ENCODE measurements at places on chromosomes 2 and 18. TPM values are rescaled to one million over a fixed set of nuclear protein-coding genes. Genes with fewer than 3 reads are reported as not detected.

- no peaks in the 10 kb centered on the region for H3K27me3 ChIP-seq
- H3K36me3 ChIP-seq = no peaks in the 10 kb centered on the region
- H3K4me1 ChIP-seq = no peaks in the 10 kb centered on the region
Measured at GRCh38 chr2:18411626-18412025, 148.8 kb downstream of the RDH14 start.

DNA sequence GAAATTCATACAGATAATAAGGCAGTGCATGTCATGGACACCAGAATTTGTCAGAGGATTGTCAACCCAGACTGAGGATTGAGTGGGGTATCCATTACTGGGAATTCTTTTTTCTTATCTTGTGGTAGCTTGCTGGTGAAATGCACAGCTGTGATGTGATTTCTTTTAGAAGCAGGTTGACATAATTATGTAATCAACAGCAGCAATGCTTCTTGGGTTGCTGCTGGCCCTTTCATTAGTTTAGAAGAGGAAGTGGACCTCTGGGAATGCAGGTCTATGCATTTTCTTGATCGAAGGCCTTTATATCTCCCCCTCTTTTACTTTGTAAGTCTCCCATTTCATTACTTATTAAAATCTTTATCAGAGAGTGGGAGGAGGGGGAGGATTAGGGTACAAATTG, 319.9 kb downstream of the AGPS start:
- H3K4me1 ChIP-seq = peaks cover 32% of the 10 kb centered on the region
- no peaks in the 10 kb centered on the region for H3K27me3 ChIP-seq
- H3K36me3 ChIP-seq = no peaks in the 10 kb centered on the region
- no peak for DNase-seq
- no peak overlapping the region for H3K4me3 ChIP-seq
- H3K27ac ChIP-seq = no peak overlapping the region

DNA sequence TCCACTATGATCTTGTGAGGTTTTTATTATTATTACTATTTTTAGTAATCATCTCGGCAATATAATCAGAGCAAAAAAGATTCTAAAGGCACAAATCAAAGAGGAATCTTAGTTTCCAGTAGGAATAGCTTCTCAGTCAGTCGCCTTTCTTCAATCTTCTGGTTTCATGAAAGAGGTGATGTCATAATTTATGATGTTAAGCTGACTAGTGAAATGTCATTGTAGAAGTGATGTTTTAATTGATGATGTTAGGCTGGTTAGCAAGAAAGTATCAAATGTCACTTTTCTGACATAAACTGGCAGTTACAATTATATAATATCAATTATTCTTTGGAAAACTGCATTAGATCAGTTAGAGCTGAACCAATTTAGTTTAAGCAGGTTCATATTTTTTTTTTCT, 476.7 kb upstream of the ETAA1 start:
- DNase-seq = no peak
- H3K27me3 ChIP-seq = no peaks in the 10 kb centered on the region

GRCh38 chr18:3171631-3172030, 48.1 kb downstream of the MYOM1 start:
- no peak for DNase-seq
- no peaks in the 10 kb centered on the region for H3K27me3 ChIP-seq
- no peak overlapping the region for H3K4me3 ChIP-seq
- peak overlapping the region; percentile 28 for H3K27ac ChIP-seq

GRCh38 chr2:205998583-205998982, 87.4 kb downstream of the INO80D start:
- H3K27ac ChIP-seq = no peak overlapping the region
- no peak overlapping the region for H3K4me3 ChIP-seq
- no peaks in the 10 kb centered on the region for H3K27me3 ChIP-seq

GRCh38 chr2:237033536-237034060, 52.1 kb upstream of the COPS8 start:
- H3K27ac ChIP-seq = no peak overlapping the region
- peaks cover 16% of the 10 kb centered on the region for H3K4me1 ChIP-seq
- H3K4me3 ChIP-seq = no peak overlapping the region
- no peaks in the 10 kb centered on the region for H3K27me3 ChIP-seq

GRCh38 chr18:24941174-24941951, 410.6 kb downstream of the ZNF521 start:
- no peaks in the 10 kb centered on the region for H3K36me3 ChIP-seq
- peaks cover 1% of the 10 kb centered on the region for H3K27me3 ChIP-seq
- H3K4me1 ChIP-seq = no peaks in the 10 kb centered on the region

DNA sequence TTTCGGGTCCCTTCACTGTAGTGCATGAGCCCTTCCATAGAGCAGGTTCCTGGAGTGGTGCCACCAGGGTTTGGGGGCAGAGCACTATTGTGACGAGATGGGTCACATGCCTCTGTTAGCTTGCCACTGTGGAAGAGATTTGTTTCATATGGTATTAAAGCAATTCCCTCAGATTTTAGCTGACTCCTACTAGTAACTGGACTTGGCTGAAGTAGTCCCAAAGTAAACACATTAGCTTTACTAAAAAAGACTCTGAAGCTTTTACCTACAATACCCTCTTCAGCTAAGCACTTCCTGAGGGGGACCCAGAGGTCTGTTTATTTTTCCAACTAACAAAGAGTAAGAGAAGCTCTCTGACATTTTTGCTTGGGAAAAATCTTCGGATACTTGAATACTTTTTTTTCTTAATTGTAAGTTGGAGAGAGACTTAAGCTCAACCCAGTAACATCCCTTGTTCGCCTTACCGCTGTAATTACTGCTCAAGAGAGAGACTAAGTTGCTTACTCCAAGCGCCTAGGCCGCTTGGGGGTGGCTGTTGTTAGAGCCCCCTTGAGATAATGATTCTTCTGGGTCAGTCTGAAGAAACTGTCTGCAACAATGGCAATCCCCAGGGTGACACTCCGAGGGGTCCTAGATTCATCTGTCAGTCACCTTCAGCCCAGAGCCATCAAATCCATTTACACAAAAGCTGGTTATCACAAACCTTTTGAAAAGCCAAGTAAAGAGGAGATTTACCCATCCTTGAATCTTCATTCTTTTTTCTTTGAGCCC, 177.4 kb downstream of the FIGN start:
- no peak overlapping the region for H3K4me3 ChIP-seq
- H3K27ac ChIP-seq = no peak overlapping the region
- H3K27me3 ChIP-seq = no peaks in the 10 kb centered on the region
- no peak for DNase-seq
- no peaks in the 10 kb centered on the region for H3K36me3 ChIP-seq

- H3K27ac ChIP-seq = no peak overlapping the region
- DNase-seq = no peak
- peaks cover 19% of the 10 kb centered on the region for H3K4me1 ChIP-seq
- H3K4me3 ChIP-seq = no peak overlapping the region
Measured at GRCh38 chr2:219643084-219643473, 15.6 kb downstream of the SLC4A3 start.

- peak overlapping the region; percentile 75 for H3K27ac ChIP-seq
- peaks cover 32% of the 10 kb centered on the region for H3K4me1 ChIP-seq
- H3K4me3 ChIP-seq = no peak overlapping the region
- H3K36me3 ChIP-seq = peaks cover 29% of the 10 kb centered on the region
- H3K27me3 ChIP-seq = no peaks in the 10 kb centered on the region
Measured at GRCh38 chr2:188450732-188451483, 159.2 kb downstream of the GULP1 start.

GRCh38 chr2:122737429-122738077, 982.1 kb downstream of the TSN start:
- no peak overlapping the region for H3K27ac ChIP-seq
- H3K4me3 ChIP-seq = no peak overlapping the region
- H3K27me3 ChIP-seq = no peaks in the 10 kb centered on the region
- no peak for DNase-seq
- H3K36me3 ChIP-seq = no peaks in the 10 kb centered on the region
- H3K4me1 ChIP-seq = peaks cover 29% of the 10 kb centered on the region

DNA sequence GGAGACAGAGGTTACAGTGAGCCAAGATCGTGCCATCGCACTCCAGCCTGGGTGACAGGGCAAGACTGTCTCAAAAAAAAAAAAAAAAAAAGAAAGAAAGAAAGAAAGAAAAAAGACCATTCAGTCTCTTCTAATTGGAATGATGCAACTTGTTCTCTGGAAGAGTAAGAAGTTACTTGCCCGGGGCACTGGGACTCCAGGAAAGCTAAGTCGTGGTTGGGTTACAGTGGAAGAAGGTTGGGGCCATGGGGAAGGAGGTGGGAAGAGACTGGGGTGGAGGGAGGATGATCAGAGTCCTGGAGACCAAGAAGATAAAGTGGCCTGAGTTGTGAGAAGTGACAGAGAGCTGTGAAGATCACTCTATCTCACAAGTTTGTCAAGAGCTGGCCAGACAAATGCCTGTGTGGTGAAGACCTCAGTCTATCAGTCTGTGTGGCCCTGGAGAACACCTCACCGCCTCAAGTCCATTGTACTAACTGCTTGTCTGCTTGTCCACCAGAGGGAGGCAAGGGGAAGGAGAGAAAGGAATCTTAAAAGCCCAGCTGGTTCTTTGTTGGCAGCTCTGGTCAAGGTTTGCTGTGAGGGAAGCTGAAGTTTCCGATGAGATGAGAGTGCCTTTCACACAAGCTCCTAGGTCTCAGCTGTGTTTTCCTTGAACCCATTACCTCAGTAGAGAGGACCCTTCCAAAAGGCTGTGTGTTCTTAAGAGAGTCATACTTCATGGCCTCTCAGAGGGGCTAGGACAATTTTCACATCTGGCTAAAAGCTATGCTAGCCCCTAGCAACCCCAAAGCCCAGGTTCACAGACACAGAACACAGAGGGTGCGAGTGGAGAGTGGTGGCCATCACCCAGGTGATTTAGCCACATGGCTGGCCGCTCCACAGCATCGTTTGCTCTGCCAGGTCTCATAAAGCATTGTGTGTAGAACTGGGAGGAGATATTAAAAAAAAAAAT, 72.0 kb upstream of the TMEM178A start:
- no peak overlapping the region for H3K27ac ChIP-seq
- no peak overlapping the region for H3K4me3 ChIP-seq
- no peak for DNase-seq
- no peaks in the 10 kb centered on the region for H3K4me1 ChIP-seq
- H3K36me3 ChIP-seq = no peaks in the 10 kb centered on the region
- H3K27me3 ChIP-seq = no peaks in the 10 kb centered on the region

- H3K36me3 ChIP-seq = peaks cover 7% of the 10 kb centered on the region
- H3K27me3 ChIP-seq = no peaks in the 10 kb centered on the region
- peaks cover 10% of the 10 kb centered on the region for H3K4me1 ChIP-seq
- no peak overlapping the region for H3K4me3 ChIP-seq
- peak overlapping the region; percentile 57 for H3K27ac ChIP-seq
Measured at GRCh38 chr18:50424877-50425690, 50.2 kb downstream of the SKA1 start.

DNA sequence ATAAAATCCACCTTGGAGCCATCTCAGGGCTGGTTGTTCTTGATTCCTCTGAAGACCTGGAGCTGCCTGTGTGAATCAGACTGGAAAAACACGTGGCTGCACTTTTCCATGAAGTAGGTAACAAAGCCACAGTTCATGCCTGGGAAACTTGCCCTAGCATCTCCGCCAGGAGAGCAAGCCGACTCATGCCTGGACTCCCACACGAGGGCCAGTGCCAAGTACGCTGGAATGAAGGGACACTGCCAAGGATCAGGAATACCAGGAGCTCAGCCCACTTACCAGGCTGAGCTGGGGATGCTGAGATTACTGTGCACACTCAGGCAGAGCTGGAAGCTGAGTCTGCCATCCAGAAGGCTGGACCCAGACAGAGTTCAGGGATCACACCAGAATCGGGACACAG, 10.9 kb upstream of the FHL2 start:
- no peaks in the 10 kb centered on the region for H3K36me3 ChIP-seq
- H3K27ac ChIP-seq = no peak overlapping the region
- no peak for DNase-seq
- peaks cover 6% of the 10 kb centered on the region for H3K27me3 ChIP-seq
- peaks cover 13% of the 10 kb centered on the region for H3K4me1 ChIP-seq
- no peak overlapping the region for H3K4me3 ChIP-seq

DNA sequence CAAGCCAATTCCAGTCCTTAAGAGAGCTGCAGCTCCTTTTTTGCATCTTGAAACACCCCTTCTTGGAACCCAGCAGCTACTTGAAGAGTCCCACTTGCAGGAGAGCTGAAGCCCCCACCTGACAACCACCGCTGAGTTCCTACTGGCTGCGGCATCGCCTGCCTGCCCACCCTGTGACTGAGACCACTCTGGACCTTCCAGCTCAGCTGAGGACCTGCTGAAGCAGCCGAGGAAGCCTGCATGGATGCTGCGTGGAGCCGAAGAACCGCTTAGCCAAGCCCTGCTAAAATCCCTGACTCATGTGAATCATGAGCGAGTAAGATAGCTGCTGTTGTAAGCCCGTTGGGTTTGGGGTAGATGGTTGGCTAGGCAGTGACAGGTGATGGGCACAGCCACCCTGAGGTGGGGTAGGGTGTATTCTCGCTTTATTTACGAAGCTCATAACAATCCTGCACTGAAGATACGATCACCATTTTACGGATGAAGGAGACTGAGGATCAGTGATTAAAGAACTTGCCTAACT, 78.4 kb downstream of the INHBB start:
- H3K36me3 ChIP-seq = no peaks in the 10 kb centered on the region
- no peaks in the 10 kb centered on the region for H3K4me1 ChIP-seq
- no peak overlapping the region for H3K27ac ChIP-seq
- peak; percentile 26 for DNase-seq
- H3K4me3 ChIP-seq = no peak overlapping the region

The ID2 gene
- total RNA-seq = 240 TPM

The ADAM17 gene
- 47.2 TPM for total RNA-seq

The GKN1 gene
- total RNA-seq = not detected

The CXCR4 gene
- total RNA-seq = 1.5 TPM

The FKBP1B gene
- 18.0 TPM for total RNA-seq

The PEX13 gene
- 31.6 TPM for total RNA-seq
